ENCODE measurements at places on chromosomes 7 and 10.

GRCh38 chr7:152313217-152313616, 122.6 kb downstream of the KMT2C start:
- DNase-seq: peak; percentile 43

- DNase-seq: peak; percentile 40
Observed at GRCh38 chr7:26398756-26399509, 107.3 kb downstream of the SNX10 start.

DNA sequence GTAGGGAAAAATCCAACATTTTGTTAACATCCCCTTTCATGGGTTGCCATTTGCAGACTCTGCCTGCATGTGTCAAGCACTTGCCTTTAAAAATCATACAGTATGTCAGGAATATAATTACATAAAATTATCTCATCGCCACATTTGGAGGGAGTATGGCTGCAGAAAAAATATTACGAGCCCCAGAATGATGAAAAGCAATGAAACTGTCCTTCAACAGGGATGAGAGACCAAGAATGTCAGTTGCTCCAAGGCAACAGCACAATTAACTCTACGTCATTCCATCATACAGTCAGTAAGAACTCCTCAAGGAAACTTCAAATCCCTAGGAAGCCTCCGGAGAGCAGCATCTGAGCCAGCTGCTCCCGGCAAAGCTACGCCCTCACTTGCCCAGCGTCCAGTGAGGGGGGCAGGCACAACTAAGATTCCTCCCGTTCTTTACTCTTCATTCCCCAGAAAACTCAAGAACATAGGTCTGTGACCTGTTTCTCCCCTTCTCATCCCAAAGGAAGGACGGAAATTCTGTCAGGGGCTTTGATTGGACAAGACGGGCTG, 132.9 kb downstream of the ANLN start:
- no peak for DNase-seq

GRCh38 chr7:112757337-112757736, 32.9 kb downstream of the TMEM168 start:
- DNase-seq: no peak

GRCh38 chr7:132941428-132941827, 140.5 kb downstream of the CHCHD3 start:
- DNase-seq: no peak

- no peak for DNase-seq
Observed at GRCh38 chr7:148116829-148117403, 473.6 kb upstream of the C7orf33 start.

- DNase-seq: no peak
Observed at GRCh38 chr10:126294451-126294850, 93.8 kb downstream of the ADAM12 start.

GRCh38 chr10:83820033-83820432, 319.3 kb upstream of the GHITM start:
- no peak for DNase-seq

GRCh38 chr10:112991888-112992491, 41.9 kb downstream of the TCF7L2 start:
- DNase-seq: no peak

GRCh38 chr10:6123532-6123931, 34.7 kb downstream of the RBM17 start:
- no peak for DNase-seq

DNA sequence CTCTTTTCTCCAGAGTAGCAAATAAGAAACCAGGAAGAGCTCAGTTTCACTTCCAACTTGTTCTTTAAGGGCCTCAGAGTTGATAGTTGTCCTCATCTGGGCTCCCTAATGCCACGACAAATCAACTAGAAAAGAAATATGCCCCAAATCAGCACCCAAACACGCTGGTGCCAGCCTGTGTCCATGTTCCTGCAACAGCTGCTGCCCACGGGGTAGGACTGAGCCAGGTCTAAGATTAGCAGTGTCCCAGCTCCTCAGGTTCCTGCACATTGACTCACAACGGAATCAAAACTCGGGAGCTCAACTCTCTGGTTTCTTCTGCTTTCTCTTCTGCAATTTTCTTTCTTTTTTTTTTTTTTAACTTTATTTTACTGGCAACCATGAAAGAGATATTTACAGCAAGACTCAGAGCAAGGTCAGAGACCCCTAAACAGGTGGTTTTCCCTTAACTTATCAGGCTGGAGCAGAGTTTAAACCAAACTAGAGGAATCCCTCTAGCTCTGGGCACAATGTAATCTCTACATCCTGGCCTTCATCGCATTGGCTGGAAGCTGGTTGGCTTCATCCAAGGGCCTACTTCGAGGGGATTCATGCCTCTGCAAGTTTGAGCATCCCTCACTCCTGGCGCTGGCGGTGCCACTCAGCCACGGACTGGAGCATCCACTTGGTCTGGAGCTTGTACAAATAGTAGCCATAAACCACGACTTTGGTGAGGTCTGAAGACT, 126.1 kb downstream of the PFKFB3 start:
- DNase-seq: no peak

DNA sequence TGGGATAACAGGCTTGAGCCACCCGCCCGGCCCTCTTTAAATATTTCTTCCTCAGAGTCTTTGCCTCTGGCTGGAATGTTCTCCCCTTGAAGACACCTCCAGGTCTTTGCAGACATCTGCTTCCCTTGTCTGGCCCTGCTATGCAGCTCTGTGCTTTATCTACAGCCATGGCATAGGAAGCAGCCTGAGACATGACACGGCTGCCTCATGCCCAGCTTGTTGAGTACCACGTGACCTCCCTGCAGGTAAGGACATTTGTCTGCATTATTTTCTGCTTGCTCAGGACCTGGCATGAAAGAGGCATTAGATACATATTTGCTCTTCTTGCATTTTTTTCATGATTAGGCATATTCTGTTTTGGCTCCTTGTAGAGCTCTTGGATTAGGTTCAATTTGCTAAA, 113.8 kb upstream of the KLF6 start:
- DNase-seq: no peak

GRCh38 chr10:22597138-22597537, 117.2 kb downstream of the PIP4K2A start:
- DNase-seq: no peak

DNA sequence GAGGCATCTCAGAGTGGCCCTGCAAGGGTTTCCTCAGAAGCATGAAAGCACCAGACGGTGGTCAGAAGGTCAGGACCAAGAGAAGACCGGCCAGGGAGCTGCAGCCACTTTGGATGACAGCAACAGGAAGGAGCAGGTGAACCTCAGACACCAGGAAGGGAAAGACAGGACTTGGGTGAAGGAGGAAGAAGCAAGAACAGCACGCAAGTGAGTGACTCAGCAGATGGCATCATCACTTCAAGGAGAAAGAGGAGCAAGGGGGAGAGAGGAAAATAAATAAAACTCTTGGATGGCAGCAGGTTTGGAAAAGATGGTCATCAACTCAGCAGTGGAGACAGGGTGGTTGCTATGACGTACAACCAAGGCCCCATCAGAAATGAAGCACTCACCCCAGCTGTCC, 31.6 kb downstream of the NCAPG2 start:
- no peak for DNase-seq

DNA sequence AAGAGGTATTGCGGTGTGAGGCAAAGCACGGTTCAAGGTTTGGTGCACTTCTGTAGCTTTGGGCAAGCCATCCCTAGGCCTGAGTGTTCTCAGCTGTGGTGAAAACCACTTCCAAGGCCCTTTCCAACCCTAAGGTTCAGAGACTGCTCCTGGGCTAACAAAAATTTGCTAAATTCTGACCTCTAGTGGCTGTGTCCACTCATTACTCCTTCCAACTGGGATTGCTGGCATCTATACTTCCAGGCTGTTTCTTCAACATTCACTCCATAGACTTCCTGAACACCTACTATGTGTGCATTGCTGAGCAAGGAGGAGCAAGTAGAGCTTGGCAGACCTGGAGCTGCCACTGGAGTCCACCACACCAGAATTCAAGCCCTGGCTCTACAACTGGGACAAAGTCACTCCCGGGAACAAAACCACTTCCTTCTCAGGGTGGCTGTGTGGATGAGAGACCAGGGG, 29.3 kb upstream of the SH3PXD2A start:
- DNase-seq: peak; percentile 37

DNA sequence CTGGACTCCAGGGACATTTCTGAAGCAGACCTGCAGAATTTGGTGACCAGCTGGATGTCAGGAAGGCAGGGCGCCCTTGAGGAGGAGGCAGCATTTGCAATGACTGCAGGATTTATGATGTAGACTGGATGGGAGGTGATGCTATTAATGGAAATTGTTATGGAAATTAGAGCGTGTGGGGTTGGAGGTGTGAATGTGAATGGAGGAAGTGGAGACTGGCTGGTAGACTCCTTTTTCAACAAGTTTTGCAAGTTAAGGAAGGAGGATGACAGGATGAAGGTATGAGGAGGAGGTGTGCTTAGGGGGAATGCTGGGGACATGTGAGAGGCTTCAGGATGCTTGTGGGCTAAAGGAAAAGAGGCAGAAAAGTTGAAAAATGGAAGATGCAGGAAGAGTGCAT, 137.0 kb downstream of the TMEM178B start:
- no peak for DNase-seq

DNA sequence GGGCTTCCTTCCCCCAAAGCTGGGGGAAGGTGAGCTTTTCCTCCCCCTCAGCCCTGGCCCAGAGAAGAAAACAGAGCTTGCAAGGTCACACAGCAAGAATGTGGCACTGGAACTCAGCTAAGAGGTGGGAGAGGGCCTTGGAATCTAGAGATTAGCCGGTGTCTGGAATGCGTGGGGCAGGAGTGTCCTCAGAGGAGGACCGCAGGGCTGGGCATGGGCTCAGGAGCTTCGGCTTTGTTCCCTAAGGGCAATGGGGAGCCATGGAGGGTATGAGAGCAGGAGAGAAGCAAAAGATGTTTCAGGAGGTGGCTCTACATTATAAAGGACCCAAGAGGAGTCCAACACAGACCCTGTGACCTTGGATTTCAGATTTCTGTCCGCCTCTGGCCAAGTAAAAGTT, 127.2 kb upstream of the TNRC18 start:
- no peak for DNase-seq

DNA sequence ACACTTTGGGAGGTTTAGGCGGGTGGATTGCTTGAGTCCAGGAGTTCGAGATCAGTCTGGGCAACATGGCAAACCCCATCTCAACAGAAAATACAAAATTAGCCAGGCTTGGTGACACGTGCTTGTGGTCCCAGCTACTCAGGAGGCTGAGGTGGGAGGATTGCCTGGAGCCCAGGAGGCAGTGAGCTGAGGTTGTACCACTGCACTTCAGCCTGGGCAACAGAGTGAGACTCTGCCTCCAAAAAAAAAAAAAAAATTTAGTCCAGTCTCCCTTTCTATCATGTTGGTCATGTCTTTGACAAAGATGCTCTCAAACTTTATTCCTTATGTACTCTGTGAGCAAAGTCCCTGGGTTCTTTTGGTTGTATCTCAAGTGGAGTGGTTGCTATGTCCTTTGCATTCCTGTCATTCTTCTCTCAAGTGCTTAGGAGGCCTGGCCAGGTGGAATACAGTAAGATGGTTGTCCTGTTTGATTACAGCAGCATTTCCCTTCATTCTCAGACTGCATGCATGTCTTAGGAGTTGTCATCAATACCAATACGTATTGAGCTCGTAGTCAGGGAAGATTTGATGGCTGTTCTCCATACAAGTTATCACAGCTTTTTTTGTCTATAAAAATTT, 85.7 kb downstream of the MMRN2 start:
- no peak for DNase-seq

DNA sequence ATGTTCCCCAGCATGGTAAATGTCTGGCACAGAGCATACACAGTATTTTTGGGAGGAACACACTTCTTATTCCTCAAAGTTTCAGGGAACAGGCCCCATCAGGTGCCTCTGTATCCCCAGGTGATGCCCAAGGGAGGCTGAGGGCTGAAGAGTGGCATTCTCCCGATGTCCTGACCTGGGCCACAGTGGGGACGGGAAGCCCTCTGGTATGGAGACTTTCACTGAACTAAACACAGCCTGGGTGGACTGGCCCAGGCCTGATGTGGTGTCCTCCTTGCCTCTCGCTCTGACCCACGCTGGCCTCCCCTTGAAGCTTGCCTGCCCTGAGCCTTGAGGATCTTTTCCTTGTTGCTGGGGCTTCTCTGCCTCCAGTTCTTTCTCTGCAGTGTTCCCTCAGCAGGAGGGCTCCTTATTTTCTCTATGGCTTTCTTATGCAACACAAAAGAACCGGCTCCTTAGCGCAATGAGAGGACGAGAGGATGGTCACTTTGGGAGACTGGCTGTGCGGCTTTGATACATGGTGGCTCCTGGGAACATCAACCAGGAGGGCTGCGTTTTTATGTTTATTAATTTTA, 157.5 kb upstream of the TNS3 start:
- no peak for DNase-seq

GRCh38 chr10:33876584-33877400, 542.3 kb upstream of the NRP1 start:
- DNase-seq: no peak

DNA sequence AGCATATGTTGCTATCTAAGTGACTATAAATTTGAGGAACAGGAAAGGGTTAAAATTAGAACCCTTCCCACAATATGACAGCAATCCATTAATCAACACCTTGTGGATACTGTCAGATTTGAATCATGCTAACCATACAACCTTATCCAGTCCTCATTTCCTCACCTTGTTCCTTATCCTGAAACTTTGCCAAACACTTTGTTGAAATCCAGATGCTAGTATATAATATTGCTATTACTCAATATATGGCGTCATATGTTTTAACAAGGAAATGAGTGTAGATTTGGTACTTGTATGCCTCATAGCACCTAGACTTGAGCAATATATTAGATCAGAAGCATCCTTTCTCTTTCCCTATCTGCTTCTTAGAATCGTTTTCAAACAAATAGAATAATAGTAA, 66.3 kb upstream of the SLC25A13 start:
- DNase-seq: no peak

DNA sequence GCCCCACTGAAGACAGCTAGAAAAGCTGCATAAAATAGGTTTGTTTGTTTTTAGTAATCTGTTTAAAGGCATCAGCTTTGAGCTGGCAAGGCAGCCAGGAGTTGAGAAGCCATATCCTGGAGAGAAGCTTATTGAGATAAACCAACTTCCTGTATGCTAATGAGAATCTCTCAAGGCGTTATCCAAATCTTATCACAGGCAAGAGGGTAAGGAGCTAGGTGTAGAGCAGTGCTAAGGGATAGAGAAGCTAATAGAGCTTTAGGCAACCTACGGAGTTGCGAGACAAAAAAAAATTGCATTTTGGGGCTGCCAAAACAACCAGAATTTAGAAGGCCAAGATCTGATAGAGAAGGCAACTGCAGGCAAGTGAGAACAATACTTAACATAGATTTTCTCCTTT, 641.6 kb downstream of the SH2D4B start:
- no peak for DNase-seq

DNA sequence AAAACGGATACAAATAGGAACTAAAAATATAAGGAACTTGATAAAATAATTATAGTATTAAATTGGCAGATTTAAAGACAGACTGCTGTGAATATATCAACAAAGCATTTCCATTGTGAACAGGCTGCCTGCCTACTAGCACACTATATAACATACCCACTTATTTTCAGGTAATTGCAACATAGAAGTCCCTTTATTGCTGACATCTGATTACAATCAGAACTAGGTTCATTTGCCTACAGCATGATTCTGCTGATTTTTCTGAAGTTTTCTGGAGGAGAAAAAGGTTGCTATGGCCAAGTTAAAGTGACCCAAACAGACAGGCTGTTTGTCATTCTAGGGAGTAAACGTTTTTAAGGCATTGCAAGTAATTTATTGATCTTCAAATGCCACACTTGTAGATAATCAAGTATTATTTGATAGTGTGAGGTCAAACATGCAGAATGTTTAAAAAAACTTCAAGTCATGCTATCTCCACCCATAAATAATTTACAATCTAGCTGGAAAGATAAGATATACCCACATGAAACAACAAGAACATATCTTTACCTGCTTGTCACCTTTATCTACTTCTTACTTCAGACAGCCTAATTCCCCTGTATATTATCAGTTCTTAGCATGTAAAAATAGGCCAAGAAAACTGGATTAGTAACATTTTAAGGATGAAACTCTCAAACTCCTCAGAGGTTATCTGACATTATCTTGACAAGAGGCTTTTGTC, 40.5 kb downstream of the MTPN start:
- DNase-seq: peak; percentile 65

All from erythroblast (primary cell).